ENCODE measurements at places on chromosomes 4 and X. TPM values are rescaled to one million over a fixed set of nuclear protein-coding genes. Genes with fewer than 3 reads are reported as not detected.

DNA sequence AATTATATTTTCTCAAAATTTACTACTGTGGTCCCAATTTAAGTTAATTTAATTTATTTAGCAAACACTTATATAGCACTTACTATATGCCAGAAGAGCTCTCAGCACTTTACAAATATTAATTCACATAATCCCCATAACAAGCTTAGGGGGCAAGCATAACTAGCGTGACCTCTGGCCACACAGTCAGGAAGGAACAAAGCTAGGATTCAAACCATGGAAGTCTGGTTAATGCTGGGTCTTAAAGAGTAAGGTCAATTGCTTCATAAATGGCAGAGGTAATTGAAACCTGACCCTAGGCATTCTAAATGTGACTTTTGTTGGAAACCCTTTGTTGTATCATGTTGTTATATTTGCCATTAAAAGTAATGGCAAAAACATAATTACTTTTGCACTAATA lies 279.5 kb upstream of the EMCN start:
- DNase-seq: no peak

Gene FAM50A
- total RNA-seq: 74.4 TPM

- no peak for DNase-seq
Measured at GRCh38 chrX:22577181-22577580, 304.5 kb downstream of the CBLL2 start.

DNA sequence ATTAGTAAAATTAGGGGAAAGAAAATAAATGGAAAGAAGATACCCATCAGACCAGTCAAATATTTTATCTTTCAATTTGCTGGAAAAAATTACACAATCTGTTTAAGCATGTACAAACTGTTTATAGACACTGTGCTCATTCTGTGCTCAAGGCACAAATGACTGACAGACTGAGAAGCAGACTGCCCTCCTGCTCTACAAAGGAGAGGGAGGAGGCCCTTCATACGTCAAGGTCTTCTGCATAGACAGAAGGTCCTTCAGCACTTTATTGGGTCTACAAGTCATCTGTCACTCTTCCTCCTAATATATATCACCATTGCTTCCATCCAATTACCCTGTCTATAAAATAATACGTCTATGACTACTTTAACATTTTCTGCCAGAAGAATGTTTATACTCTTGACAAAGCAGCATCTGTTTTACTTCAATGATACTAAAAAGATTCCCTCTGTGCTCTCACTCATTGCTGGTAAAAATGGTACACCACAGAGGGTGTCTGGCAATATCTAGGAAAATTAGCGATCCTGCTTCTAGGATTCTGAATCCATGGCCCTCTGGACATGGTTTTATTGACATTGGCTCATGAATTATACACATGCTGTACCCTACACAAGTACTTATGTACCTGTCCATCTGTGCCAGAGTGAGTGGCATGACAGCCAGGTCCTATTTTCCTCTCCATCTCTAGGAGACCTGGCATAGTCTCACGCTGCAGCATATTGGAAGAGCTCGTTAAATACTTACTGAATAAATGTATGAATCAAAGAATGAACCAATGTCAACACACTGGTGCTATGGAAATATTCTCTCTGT lies 11.3 kb downstream of the SLC10A6 start:
- no peak for DNase-seq

Gene TEX13C
- total RNA-seq: not detected

DNA sequence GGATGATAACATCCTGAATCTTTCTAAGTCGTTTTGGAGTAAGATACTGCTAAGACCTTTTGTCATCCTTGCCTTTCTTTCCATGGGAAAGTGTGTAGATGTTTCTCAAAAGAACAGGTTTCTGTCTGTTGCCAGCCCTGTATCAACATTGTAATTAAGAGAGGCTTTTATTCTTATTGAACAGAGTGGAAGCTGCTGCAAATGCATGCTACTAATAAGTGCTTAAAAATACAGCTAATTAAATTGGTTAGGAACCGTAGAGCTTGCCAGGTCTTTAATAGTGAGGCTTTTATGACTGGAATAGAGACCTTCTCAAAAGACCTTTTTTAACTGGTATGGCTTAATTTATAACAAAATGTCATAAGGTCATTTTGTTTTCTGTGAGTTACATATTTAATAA lies 34.4 kb downstream of the INTU start:
- DNase-seq: no peak

Gene CCDC158
- total RNA-seq: 0.18 TPM

GRCh38 chrX:2840961-2841360 lies 12.2 kb downstream of the GYG2 start:
- no peak for DNase-seq

GRCh38 chrX:115409551-115409950 lies 120.0 kb downstream of the LUZP4 start:
- no peak for DNase-seq

Gene RRAGB
- 44.9 TPM for total RNA-seq

GRCh38 chrX:48683411-48683982 lies at the start of gene WAS:
Gene WAS (plus strand): TSS chrX:48683799. CDS start chrX:48683854, 55 bp downstream.
- DNase-seq: no peak

DNA sequence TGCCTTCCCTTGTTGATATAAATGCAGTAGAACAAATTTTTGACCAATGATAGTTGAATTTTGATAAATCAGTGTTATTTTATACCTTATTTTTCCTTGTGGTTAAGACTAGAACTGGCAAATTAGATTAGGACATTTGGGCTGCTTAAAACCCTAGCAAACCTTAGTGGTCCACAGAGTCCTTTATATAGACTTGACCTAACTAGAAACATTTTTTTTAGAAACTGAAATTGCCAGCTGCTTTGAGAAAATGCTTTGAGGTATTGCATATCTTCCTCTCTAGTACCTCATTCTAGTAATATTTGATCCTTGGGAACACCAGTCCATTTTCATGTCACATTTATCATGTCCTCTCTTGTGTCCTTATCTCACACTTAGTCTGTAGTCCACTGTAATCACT lies 580.3 kb downstream of the FSTL5 start:
- no peak for DNase-seq

Gene LIMCH1
- 204 TPM for total RNA-seq

GRCh38 chrX:138018145-138018799 lies 452.3 kb downstream of the ZIC3 start:
- DNase-seq: peak; percentile 87

GRCh38 chrX:47840111-47840510 lies 3.4 kb downstream of the ZNF81 start:
- DNase-seq: no peak

Gene SOWAHB
- total RNA-seq: 2.0 TPM

DNA sequence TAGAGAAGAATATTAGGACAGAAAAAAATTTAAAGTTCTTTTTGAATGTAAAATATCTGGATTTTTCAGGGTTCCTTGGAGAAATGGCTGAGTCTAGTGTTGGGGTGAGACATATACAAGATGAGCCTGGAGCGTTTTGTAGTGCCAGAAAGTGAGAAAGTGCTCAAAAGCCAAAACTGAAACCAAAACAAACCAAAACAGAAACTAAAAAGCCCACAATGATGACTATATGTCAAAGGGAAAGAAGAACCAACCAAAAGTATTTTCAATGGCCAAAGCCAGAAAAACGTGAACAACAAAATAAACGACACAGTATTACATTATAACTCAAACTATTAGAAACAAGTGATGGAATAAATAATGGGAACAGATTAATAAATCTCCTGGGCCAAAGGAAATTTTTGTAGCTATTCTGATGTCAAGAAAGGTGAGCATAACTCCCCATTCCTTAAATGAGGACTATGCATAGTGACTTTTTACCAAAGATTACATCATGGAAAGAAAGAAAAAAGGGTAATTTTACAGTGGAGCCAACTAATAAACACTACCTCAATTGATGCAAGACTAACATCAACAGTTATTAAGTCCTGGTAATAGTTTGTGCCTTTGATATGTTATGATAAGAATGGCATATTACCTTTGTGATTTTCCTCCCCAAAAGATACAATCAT lies 1137.6 kb downstream of the C4orf33 start:
- DNase-seq: no peak

- DNase-seq: no peak
Measured at GRCh38 chrX:154484255-154485149, 1.9 kb downstream of the UBL4A start.

DNA sequence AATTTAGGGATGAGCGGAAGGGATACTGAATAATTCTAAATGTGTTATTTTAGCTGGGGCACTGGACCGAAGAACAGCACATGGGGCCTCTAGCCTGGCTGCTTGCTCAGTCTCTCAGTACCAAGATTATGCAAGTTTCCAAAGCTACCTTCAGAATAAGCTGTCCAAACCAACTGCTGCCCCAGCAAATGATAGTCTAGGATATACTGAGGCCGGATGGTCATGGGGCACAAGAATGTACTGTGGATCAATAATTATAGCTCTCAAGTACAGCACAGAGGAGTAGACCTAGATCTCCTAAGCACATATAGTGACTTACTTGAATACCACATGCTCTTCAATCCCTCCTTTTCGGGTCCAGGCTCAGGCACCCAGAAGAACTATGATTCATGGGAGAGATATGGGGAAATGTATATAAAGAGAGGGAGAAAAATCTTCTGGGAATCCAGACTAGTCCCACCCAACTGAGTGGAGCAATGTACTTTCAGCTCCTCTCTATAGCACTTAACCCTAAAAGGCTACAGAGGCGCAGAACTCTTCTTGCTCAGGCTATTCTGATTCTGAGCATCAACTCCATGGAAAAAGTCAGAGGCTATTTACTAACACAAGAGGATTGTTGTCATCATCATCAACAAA lies 160.3 kb upstream of the GPC4 start:
- no peak for DNase-seq
